ENCODE measurements at places on chromosomes 12 and 14. TPM values are rescaled to one million over a fixed set of nuclear protein-coding genes. Genes with fewer than 3 reads are reported as not detected.

GRCh38 chr12:12671850-12672660 is 23.9 kb downstream of the GPR19 start:
- no peak for DNase-seq

DNA sequence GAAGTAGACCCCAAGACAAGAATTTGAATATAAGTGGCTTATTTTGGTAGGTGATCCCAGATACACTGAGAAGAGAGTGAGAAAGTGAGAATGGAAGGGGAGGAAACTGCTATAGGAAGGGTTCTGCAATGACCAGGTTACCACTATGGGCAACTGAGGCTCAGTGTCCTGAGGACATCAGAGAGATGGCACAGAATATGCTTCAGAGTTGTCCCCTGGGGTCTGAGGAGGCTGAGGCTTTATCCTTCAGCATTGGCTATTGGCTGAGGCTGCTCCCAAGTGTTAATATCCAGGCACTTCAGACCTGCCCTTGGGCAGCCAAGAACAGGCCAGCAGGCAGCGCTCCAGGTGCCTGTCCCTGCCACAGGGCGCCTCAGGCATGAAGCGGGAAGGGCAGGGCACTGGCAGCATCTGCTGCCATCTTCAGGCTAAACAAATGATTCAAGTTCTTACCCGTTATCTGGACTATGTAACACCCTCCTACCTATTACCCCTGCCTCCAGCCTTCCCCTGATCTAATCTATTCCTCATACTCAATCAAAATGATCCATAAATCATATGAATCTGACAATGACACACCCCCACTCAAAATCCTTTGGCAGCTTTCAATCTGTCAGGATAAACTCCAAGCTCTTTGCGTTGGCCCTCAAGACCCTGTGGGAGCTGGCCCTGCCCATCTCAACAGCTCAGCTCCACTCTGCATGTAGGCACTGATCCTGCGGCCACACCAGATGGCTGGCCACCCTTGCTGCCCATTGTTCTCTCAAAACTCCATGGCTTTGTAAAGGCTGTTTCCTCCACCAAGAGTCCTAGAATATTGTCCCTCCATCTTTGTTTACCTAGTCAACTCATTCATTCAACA is 42.4 kb downstream of the CKAP4 start:
- no peak for DNase-seq

- no peak for DNase-seq
Measured at GRCh38 chr12:25708661-25709060, 155.6 kb upstream of the LMNTD1 start.

- DNase-seq, result no peak
Measured at GRCh38 chr12:95543305-95543704, 8.0 kb downstream of the USP44 start.

GRCh38 chr14:33030386-33030785 is 91.7 kb downstream of the NPAS3 start:
- DNase-seq, result no peak

DNA sequence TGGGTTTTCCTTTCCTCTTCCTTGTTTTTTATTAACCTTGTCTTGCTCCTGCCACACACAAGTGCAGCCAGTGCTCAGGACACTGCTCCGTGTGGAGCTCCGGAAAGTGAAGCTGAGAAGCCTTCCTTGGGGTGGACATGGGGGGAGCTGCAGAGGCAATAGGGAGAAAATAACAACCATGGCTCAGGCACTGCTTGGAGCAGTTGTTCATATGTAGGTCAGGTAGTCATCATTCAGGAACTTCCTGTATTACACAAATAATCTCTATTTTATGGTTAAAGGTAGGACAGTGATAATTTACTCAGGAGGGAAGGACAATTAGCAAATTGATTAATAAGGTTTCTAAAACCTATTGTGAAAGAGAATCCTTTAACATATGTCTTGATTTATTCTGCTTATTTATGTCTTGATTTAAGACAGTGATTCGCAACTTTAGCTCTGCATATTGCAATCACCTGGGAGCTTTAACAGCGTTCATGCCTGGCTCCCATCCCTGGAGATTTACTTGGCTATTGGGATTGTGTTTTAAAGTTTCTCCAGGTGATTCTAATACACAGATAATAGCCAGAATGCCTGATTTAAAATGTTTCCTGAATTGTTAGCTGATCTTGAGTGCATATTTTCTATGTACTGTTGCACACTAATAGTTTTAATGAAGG is 92.1 kb downstream of the ETV6 start:
- DNase-seq, result no peak

GRCh38 chr12:69068448-69068847 is 135.5 kb upstream of the CPM start:
- DNase-seq, result no peak

DNA sequence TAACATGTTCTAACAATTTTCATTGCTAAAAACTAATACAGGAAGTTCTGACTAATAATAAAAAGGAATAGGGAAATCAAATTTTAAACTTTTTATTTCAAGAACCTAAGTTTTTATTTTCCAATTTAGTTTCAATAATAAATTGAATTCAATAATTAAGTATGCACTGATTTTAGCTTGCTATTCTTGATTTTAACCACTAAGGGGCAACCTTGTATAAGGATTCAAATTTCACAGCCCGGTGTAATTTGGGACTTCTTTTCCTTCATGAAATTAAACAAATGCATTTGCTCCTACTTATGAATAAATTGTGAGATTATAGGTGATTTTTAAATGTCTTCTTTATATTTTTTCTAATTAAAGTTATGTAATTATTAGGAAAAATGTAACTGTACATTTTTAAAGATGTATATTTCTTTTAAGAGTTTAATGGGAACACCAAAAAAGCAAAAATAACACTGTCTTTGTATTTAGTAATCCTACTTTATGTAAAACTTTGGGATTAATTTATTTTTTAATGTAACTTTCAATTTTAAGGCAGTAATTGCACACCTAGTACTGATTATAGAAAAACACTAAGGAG is 241.4 kb upstream of the PDZRN4 start:
- no peak for DNase-seq

The P2RX7 gene
- 2.5 TPM for polyA plus RNA-seq

DNA sequence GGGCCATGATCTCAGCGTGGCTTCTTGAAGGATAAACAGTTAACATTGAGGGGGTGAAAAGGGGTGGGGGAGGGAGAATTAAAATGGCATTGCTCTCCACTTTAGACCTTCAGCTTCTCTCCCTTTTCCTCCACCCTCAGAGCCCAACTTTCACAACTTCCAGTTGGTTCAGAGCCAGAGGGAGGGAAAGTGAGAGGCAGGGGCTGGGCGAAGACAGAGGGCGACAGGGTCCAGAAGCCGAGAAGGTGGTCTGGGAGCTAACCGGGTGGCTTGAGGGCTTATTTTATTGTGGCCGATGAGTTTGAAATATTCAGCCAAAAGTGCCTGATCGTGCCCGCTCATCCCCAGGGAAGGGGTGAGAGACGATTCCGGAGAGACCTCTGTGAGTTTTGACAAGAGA is 4.1 kb downstream of the BMP4 start:
- no peak for DNase-seq

The KRT71 gene
- not detected for polyA plus RNA-seq

DNA sequence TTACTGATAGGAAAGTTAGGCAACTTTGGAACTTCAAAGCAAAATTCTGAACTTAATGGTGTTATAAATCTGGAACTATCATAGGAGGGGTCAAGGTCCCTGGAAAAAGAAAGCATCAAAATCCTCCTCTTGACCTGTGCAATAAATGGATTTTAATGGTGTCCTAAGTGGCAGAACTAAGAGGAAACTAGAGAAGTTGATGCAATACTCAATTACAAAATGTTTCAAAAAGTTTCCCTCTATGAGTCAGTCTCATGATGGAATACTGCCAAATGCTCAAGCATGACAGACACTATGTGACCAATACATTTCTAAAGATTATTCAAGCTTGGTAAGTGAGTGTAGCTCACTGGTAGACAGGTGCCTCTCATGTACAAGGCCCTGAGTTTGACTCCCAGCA is 47.7 kb upstream of the ERGIC2 start:
- no peak for DNase-seq

DNA sequence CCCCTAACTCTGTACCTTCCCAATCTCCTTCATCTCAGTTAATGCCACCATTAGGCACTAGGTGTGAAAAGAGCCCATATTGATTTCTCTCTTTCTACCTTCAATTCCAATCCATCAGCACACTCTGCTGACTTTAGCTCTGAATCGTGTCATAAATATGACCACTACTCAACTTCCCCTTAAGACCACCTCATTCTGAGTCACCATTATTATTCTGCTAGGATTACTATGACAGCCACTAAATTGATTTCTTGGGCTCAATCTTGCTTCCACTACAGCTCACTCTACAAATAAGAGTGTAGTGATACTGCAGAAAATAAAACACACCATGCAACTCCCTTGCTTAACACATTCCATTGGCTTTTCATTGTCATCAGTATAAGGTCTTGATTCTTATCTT is 1449.0 kb upstream of the FLRT2 start:
- DNase-seq, result no peak

The PRR4 gene
- polyA plus RNA-seq, result 4.1 TPM

DNA sequence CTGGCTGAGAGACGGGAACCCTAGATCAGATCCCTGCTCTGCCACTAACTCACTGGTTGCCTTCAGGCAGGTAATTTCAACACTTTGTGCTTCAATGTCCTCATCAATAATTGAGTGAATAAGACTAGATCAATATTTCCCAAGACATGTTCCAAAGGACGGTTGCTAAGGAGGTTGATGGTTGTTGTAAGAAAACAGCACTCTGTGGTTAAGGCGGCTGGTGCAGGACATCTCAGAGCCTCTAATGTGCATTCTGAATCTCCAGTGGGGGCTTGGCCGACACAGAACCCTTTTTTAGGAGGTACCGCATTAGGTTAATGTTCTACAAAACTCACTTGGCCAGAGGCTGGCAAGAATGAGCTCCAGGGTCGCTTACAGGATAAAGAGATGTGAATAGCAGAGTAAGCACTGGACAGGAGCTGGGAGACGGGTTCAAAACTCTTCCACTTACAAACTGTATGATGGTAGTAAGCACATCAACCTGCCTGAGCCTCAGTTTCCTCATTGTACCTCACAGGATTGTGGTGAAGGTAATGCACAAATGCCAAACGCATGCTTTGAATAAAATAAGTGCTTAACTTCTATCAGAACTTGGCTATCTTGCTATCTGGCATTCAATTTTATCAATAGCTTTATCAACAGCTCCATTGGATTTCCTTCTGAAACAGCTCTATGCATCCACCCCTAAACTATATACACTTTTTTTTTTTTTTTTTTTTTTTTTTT is 136.9 kb upstream of the PARP11 start:
- no peak for DNase-seq

The LMNTD1 gene
- polyA plus RNA-seq, result not detected

- no peak for DNase-seq
Measured at GRCh38 chr12:132493482-132494178, 3.7 kb downstream of the FBRSL1 start.

The KRT80 gene
- polyA plus RNA-seq, result 5.6 TPM

DNA sequence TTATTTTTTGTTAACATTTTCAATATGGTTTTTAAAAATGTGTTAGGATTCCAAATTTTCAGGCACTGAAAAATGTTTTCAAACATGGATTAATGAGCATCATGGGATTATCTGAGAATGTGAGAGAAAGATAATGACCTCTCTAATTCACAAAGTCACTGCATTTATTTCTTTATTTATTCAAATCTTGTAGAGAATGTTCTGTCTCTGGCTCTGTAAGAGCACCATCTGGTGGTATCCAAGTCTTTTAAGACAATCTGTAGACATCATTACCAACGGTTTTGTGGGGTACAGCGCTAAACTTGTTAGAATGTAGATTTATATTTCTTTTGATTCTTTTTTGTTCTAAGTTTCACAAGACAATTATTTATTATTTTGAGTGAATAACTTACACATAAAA is 956.0 kb upstream of the NOVA1 start:
- DNase-seq, result peak; percentile 57

The C14orf39 gene
- 1.7 TPM for polyA plus RNA-seq

DNA sequence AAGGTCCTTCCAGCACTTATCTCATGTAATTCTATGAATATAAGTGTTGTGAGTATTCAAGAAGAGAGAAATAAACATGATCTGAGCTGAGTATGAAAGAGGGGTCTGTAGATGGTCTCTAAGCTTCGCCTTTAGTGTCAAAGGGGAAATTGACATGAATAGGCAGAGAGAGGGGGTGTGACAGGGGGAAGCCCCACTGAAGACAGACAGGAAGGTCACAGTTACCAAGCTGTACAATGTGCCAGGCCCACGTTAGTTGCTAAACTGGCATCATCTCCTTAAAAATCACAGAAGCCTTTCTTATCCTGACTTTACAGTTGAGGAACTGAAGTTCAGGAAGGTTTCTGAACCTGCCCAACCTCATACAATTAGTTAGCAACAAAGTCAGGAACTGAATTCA is 7.6 kb downstream of the ARHGEF40 start:
- DNase-seq, result no peak

- peak; percentile 78 for DNase-seq
Measured at GRCh38 chr12:53775478-53776145, 23.8 kb upstream of the CISTR start.

The SELPLG gene
- polyA plus RNA-seq, result 5.2 TPM

GRCh38 chr12:47414511-47414910 is 291.3 kb downstream of the RPAP3 start:
- no peak for DNase-seq

GRCh38 chr14:55274146-55274545 is 2.9 kb downstream of the FBXO34 start:
- no peak for DNase-seq

- DNase-seq, result no peak
Measured at GRCh38 chr12:71888521-71888920, 49.0 kb downstream of the TBC1D15 start.

- DNase-seq, result no peak
Measured at GRCh38 chr12:46359667-46360280, 12.8 kb downstream of the SLC38A2 start.

DNA sequence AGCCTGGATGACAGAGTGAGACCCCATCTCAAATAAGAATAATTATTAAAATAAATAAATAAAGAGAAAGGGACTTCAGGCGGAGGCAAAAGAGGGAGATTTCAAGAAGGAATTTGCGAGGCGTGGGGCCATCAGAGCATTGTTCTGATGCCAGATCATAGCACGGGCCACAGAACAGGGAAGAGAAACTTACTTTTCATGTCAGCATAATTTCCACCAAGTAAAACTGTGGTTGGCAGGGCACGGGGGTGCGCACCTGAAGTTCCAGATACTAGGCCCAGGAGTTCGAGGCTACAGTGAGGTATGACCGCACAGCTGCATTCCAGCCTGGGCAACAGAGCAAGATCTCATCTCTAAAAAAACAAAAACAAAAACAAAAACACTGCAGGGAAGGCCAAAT is 11.0 kb upstream of the PLBD1 start:
- no peak for DNase-seq

- no peak for DNase-seq
Measured at GRCh38 chr14:29861996-29862395, 65.7 kb downstream of the PRKD1 start.

GRCh38 chr12:96201272-96202227 is 7.4 kb downstream of the ELK3 start:
- DNase-seq, result no peak

DNA sequence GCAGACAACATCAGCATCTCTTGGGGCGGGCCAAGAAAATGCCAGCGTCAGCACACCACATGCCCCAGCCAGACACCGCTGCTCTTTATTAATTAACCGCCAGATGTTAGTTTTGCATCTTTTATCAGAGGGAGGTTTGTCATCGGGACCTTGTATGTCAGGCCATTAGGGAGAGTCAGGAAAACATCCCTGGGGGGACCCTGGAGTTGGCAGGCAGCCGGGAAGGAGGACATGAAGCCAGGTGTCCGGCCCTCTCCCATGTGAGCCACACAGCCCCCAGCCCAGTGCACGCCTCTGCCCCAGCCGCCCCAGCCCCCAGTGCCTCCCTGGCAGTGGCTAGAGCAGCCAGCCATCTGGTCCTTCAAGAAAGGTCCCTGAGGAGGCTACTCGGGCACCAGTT is 56.9 kb upstream of the FAM222A start:
- DNase-seq, result no peak

All from hindlimb muscle (tissue), 1 donor.